ENCODE measurements at places on chromosomes 6 and 20. TPM values are rescaled to one million over a fixed set of nuclear protein-coding genes. Genes with fewer than 3 reads are reported as not detected.

- no peaks in the 10 kb centered on the region for H3K27me3 ChIP-seq
- no peak for DNase-seq
- no peak overlapping the region for H3K4me3 ChIP-seq
Measured at GRCh38 chr20:4838526-4838925, 116.8 kb downstream of the PRND start.

GRCh38 chr20:21047981-21048380, 58.2 kb downstream of the LINC00237 start:
- no peak for DNase-seq
- no peak overlapping the region for H3K27ac ChIP-seq
- H3K27me3 ChIP-seq: no peaks in the 10 kb centered on the region
- H3K4me3 ChIP-seq: no peak overlapping the region
- H3K4me1 ChIP-seq: no peaks in the 10 kb centered on the region

HCRTR2 gene
- not detected for total RNA-seq

GRCh38 chr6:82863781-82864180, 201.9 kb downstream of the UBE3D start:
- H3K27ac ChIP-seq: no peak overlapping the region
- no peaks in the 10 kb centered on the region for H3K36me3 ChIP-seq
- H3K27me3 ChIP-seq: no peaks in the 10 kb centered on the region

- no peaks in the 10 kb centered on the region for H3K36me3 ChIP-seq
- H3K4me1 ChIP-seq: no peaks in the 10 kb centered on the region
- H3K27ac ChIP-seq: no peak overlapping the region
- no peak for DNase-seq
- H3K27me3 ChIP-seq: no peaks in the 10 kb centered on the region
Measured at GRCh38 chr6:105209950-105210706, 30.3 kb upstream of the POPDC3 start.

SLC17A4 gene
- total RNA-seq: not detected

GRCh38 chr6:44010411-44011349, 116.6 kb downstream of the MRPL14 start:
- H3K27me3 ChIP-seq: no peaks in the 10 kb centered on the region
- H3K4me3 ChIP-seq: no peak overlapping the region
- no peaks in the 10 kb centered on the region for H3K4me1 ChIP-seq
- no peak overlapping the region for H3K27ac ChIP-seq

DNA sequence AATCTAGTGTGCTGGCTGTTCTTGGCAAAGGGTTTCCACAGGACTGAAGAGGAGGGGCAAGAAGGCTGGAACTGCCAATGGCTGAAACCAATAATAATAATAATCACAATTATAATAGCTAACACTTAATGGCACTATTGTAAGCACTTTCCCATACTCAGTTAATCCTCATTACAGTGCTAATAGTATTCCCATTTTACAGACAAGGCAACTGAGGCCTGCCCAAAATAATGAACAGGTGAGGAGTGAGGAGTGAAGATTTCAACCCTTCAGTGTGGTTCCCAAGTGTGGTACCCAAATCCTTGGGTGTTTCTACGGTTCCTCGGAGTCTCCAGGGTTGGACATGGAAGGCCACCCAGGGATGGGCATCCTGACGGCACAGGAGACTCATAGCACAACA, 69.9 kb downstream of the TRERF1 start:
- H3K27me3 ChIP-seq: no peaks in the 10 kb centered on the region
- H3K27ac ChIP-seq: no peak overlapping the region
- no peak for DNase-seq
- no peaks in the 10 kb centered on the region for H3K36me3 ChIP-seq
- H3K4me3 ChIP-seq: no peak overlapping the region

DNA sequence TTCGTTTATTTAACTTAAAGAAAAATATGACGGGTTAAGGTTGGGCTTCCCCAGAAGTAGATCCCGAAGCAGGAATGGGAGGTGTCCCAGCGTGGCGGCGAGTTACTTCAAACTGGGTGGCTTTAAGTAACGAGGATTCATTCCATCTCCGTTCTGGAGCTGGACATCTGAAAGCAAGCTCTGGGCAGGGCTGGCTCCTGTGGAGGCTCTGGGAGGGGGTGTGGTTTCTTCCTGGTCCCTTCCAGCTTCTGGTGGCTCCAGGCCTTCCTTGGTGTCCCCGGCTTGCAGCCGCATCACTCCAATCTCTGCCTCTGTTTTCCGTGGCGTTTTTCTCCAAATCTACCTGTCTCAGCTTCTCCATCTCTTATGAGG, 47.3 kb upstream of the BHLHE23 start:
- no peaks in the 10 kb centered on the region for H3K36me3 ChIP-seq
- no peak overlapping the region for H3K4me3 ChIP-seq
- H3K27me3 ChIP-seq: no peaks in the 10 kb centered on the region
- H3K4me1 ChIP-seq: no peaks in the 10 kb centered on the region
- DNase-seq: no peak

DNA sequence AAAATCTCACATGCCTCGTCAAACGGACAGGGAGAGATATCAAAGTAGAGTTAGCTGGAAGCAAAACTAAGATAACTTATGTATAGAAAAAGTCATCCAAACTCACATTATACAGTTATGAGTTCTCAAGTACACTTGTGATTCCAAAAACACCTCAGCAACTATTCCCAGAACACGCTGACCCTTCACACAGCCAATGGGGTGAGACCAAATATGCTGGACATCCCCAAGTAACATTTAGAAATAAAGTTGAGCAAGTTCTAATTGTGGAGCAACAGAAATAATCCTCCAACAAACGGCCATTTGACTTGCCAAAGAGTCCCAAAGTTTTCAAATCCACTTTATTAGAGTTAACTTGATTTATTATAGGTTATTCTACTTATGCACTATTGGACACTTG, 52.4 kb downstream of the LY86 start:
- no peak overlapping the region for H3K27ac ChIP-seq
- H3K4me1 ChIP-seq: no peaks in the 10 kb centered on the region
- no peaks in the 10 kb centered on the region for H3K27me3 ChIP-seq

GJA1 gene
- total RNA-seq: 199 TPM

GRCh38 chr6:1890987-1891386, 281.3 kb downstream of the FOXC1 start:
- H3K4me3 ChIP-seq: no peak overlapping the region
- H3K27me3 ChIP-seq: no peaks in the 10 kb centered on the region
- H3K4me1 ChIP-seq: peaks cover 18% of the 10 kb centered on the region
- H3K36me3 ChIP-seq: no peaks in the 10 kb centered on the region

RIPPLY2 gene
- not detected for total RNA-seq

SPATA25 gene
- total RNA-seq: 16.7 TPM

SMLR1 gene
- not detected for total RNA-seq

Data from thoracic aorta (tissue), 2 donors.